ENCODE measurements at places on chromosomes 1 and 21.

GRCh38 chr21:38363693-38364092, 106.9 kb downstream of the KCNJ15 start:
- no peak for DNase-seq

GRCh38 chr1:221411283-221411682, 330.6 kb downstream of the DUSP10 start:
- no peak for DNase-seq

DNA sequence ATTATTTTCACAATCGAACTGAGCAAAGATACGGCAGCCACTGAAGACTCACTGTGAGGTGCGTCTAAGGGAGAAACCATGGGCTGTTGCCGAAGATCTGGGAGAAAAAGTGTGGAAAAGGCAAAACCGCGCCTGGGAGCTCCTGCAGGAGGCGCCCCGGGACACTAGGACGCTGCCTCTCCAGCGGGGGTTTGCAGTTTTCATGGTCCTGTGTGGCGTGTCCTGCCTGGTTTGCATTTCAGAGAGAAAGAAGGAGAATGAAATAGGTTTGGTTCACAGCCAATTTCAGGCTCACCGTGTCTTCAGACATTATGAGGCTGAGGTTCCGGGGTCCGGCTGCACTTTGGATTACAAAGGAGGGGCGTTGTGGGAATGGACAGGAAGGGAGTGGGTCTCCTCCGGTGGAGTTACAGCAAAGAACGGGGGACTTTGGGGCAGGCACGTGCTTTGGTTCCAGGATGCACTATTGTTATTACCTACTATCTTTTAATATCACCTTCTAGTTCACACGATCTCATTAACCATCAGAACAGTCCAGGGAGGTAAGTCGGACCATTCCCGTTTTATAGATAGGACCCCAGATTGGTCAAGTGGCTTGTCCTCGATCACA, 179.8 kb downstream of the DYRK1A start:
- no peak for DNase-seq

DNA sequence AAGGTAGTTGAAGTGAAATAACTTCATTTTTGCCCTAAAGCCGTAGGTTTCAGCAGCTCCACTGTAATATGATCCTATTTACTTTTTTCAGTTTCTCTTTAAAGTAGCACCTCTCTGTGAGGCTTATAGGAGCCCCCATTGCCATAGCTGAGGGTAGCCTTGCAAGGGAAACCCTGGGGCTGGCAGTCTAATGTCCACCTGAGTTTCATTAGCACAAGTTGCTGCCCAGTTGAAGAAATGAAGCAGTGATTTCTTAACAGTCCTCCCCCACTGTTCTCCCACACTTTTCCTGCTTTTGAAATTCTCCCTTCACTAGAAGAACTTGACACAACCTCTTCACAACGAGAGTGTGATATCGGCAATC, 1.5 kb downstream of the HMCN1 start:
- DNase-seq = no peak

DNA sequence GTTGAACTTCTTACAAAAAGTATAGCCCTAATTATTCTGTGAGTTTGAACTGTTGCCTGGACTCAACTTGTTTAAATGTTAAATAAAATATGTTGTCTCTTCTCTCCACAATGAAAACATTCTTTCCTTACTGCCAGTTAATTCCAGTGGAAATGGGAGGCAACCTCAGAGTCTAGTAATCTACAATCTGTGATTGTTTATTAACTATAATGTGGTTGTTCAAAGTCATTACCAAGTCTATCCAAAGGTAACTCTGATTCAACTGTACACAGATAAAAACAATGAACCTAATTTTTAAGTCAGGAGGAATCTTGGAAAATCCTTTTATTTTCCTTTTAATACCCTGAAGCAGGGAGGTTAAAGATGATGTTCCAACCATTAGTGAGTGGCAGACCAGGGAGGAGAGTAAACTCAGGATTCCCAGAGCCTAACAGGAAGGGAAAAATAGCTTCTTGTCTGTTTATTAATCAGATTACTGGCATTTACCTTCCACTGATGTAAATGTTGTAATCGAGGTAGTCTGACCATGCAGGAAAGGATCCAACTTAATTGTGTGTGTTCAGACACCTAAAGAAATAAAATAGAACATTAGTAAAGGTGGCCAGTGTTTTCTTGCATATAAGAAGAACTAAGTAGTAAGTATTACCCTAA, 57.1 kb upstream of the TBX15 start:
- no peak for DNase-seq

- DNase-seq = no peak
Measured at GRCh38 chr1:223125766-223126165, 17.3 kb downstream of the TLR5 start.

DNA sequence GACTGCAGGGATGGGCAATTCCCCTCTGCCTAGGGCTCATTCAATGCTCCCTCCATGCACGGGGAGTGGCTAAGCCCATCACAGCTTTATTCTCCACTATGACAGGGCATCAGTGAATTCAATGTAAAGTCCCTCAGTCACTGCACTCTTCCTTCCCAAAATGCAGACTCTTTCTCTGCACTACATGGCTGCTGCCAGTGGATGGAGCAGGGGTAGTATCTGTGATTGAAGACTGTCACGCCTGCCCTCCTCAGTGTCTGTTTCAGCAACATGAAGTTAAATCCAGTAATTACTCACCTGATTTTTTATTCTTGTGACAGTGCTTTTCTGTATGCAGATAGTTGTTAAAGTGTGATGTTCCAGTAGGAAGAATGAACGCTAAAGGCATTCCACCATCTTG, 1323.2 kb downstream of the AMY1C start:
- no peak for DNase-seq

DNA sequence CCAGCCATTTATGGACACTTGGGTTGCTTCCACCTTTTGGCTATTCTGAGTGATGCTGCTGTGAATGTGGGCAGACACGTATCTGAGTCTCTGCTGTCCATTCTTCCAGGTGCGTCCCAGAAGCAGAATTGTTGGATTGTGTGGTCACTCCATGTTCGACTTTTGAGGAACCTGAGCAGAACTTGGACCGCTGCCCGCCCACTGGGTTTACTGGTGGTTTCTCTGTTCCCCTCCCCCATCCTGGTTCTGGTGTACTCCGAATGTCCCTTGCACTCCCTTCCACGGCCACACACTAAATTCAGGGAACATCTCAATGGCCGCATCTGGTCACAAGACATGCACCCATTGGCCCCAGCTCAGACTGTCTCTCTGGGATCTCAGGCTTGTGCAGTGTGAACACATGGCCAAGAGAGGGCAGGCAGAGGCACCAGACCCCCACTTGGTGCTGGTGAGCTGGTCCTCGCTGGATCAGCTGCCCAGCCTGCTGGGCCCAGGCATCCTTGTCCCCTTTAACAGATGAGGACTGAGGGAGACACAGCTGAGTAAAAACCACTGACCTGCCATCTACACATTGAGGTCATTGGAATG, 565.1 kb downstream of the NPHP4 start:
- DNase-seq = no peak

GRCh38 chr21:29329406-29329805, 30.7 kb downstream of the BACH1 start:
- no peak for DNase-seq

- no peak for DNase-seq
Measured at GRCh38 chr1:200659269-200659668, 10.4 kb downstream of the DDX59 start.

- no peak for DNase-seq
Measured at GRCh38 chr1:38025233-38025632, 12.7 kb downstream of the UTP11 start.

DNA sequence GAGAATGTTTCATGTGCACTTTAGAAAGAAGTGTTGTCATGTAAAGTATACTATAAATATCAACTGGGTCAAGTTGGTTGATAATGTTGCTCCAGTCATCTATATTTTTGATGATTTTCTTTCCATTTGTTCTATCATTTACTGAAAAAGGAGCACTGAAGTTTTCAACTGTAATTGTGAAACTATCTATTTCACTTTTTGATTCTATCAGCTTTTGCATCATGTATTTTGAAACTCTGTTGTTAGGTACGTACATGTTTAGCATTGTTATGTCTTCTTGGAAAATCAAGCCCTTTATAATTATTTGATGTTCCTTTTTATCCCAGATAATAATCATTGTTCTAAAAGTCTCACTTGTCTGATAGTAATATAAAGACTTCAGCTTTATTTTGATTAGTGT, 14.4 kb upstream of the HIVEP3 start:
- no peak for DNase-seq

GRCh38 chr1:118485757-118486156, 300.7 kb upstream of the SPAG17 start:
- DNase-seq = no peak

- peak; percentile 25 for DNase-seq
Measured at GRCh38 chr1:32647308-32648134, 2.8 kb downstream of the ZBTB8OS start.

DNA sequence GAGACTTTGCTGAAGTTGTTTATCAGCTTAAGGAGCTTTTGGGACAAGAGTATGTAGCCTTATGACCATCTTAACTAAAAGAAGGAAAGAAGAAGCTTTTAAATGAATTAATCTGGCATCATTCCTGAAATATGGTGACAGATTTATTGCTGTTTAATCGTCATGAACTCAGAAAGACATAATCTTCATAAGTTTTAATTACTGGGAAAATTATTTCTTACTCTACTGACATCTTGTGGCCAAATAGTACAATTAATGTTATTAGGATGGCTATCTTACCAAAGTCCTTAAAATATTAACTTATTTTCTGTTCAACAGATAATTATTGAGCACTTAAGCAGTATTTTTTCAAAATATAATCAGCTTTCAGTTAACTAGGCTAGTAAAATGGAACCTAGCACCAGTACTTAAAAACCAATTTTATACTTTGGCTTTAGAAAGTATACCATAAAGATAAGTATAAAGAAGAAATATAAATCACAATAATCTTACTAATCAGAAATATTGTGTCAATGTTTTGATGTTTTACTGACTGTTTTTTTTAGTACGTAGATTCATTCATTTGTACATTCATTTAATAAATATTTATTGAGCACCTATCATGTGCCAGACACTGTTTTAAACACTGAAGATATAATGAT, 34.7 kb upstream of the GPR25 start:
- no peak for DNase-seq

DNA sequence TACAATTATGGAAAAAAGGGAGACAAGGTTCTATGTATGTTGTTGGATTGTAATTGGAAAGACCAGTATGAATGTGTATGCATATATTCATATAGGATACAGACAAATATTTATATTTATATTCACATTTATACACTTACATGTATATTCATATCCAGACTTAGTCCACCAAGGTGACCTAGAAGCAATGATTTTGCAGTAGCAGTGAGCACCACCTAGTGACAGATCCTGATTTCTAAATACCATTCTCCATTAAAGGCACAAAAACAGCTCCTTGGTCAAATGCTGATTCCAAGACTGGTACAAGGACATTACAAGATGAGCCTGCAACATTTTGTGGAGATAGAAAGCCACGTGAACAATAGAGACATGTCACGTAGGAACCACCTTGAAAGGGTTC, 153.4 kb downstream of the SDCCAG8 start:
- DNase-seq = no peak

DNA sequence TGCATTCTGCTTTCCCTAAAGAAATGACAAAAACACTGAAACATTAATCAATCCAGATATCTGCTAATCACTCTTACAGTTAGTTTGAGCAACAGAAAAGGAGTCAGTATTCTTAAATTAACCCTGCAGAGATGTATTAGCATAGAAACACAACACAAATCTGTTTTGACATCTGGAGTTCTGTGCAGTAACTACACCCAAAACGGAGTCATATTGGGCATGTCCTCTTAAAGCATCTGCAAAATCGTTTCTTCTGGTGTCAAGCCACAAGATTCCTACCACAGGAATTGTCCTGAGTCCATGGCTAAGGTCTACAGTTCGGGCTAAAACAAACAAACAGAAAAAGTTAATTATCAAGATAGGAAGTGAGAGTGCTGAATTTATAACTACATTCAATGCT, 332.1 kb upstream of the PKN2 start:
- no peak for DNase-seq

- DNase-seq = no peak
Measured at GRCh38 chr21:14886001-14886400, 178.8 kb downstream of the NRIP1 start.

GRCh38 chr1:167924543-167925231, 10.8 kb upstream of the ADCY10 start:
- DNase-seq = no peak

DNA sequence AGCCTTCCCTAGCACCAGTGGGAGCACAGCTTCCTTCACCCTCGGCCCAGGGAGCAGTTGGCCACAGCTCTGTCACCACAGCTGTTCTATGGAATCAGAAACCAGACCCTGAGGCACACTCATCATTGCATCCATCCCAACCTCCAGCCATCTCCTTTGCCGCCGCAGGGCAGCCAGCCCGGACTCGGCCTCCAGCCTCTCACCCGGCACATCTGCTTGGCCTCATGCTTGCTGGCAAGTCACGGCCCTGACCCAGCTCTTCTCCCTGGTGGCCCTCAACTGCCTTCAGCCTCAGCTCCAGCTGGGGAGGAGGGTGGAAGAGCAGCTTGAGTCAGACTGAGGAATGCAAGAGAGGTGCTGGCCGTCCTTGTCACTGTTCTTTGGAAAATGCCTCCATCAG, 59.8 kb downstream of the TOR1AIP2 start:
- DNase-seq = no peak

DNA sequence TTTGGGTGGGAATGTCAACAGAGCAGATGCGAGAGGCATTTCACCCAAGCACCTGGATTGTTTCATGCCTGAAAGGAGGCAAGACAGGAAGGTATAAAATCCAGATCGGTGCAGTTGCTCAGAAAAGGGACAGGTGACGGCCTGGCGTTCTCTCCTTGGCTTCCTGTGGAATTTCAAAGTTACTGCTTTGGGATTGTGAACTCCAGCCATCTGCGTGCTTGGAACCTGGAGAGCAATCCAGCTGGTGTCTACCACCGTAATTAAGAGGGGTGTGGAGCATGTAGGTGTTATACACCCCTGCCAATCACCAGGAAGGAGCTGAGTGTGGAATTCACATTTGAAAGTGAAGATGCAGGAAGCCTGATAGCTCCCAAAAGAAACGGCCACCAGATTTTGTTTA, 286.1 kb downstream of the KIF26B start:
- DNase-seq = no peak

DNA sequence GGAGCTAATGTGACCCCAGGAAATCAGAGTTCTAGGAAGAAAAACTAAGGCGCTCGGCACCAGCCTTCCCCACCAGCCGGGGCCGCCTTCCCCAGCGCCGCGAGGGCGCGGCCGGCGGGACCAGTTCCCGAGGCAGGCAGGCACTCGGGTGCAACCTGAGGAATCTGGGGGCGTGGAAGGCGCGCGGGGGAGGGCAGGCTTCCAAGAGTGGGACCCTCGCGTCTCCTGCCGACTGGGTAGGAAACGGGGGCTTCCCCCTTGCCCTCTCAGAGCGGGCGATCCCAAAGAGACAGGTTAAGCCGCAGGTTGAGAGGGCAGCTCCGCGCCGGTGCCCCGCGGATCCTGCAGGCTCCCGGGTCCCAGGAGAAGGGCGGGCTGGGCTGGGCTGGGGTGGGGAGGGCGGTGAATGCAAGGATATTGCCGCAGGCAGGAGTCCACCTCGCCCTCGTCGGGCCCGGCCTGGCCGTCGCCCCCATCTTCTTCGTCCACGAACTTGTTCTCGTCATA, 431 bp downstream of the ARPC5 start:
- peak; percentile 32 for DNase-seq
